NCI-H2107 (cell line): ENCODE measurements at places on chromosomes 13 and 19.

- no peak for DNase-seq
Measured at GRCh38 chr13:99237981-99238662, 20.1 kb downstream of the GPR18 start.

DNA sequence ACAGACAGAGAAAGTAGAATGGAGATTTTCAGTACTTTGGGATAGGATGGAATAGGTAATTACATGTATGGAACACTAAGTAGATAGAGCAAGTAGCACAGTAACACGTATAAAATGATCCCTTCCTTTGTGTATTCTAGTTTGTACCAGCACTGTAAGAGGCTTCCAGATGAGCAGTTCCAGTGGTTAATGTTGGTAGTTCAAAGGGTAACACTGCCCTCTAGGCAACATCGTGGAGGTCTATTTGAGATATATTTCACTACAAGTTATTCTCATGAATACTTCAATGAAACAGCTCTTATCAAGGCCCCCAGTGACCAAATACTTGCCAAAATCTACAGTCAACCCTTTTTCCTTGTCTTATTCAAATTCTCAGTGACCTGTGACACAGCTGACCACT, 13.5 kb upstream of the ZNF563 start:
- no peak for DNase-seq

DNA sequence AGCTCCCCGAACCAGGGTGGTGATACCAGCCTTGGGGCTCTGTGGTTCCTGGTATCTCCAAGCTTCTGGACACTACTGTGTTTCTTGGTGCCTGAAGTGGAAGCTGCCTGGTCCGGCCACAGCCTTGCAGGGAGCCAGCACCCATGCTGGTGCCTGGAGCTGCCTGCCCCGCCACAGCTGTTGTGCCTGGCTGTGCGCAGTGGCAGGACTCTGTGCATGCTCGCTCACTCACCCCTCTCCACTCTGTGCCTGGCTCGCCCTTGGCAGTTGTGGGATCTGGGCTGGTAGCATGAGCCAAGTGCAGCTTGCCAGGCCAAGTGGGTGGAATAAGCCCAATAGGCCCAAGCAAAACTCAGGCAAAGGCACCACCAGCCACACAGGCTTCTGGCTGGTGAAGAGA, 1225.3 kb downstream of the SLITRK5 start:
- DNase-seq = no peak

DNA sequence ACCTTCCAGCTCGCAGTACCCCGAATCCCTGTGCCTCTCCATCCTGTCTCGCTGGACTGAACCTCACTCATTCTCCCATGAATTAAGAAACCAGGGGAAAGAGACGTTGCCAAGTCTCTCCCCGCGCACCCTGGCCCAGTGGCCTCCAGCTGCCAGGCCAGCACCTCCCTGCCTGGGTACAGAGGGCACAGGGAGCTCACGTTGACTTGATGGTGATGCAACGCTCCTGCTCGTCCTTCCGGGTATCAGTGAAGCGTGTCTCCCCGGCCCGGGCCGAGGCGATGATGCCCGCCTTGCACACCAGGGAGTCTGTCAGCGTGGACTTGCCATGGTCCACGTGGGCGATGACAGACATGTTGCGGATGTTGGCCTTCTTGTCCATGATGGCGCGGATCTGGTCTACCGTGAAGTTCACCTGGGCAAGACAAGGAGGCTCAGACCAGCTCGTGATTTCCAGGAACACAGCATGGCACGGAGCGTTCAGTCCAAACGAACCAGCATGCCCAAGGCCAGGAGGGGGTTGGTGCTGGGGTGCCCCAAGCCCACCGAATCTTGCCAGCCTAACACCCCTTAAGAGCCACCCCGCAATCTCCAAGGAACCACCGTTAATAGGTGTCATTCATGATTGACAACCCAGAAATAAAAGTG, 1.2 kb downstream of the EEF2 start:
- no peak for DNase-seq

DNA sequence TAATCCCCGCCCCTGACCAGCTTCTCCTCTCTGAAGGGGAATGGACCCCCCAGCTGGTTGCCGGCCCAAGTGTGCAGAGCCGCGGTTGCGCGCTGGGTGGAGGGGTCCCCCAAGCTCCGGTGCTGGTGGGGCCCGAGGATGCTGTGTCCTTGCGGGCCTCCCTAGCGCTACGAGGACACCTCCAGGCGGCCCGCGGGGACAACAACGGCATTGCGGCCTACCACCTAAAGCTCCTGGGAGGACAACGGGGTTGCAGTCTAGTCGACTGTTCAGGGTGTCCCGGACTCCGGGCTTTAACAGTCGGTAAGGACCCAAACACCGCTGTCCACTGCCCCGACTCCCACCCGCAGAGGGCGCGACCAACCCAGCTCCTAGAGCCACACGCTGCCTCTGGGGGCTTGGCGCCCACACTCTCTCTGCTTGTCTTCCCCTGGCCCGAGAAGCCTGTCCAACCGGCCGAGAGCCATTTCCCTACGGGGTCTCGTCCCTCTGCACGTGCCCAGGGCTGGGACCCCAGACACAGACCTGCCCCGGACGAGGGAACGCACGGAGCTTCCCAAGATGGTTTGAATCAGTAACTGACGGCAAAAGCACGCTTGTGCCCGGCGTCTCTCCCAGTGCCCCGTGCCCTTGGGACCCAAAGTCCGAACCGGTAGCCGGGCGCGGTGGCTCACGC, 927 bp upstream of the SDHAF1 start:
- DNase-seq = no peak

- DNase-seq = no peak
Measured at GRCh38 chr19:48363500-48363809, 285 bp downstream of the TMEM143 start.

- no peak for DNase-seq
Measured at GRCh38 chr19:51407511-51408131, 9.8 kb downstream of the SIGLEC10 start.

- DNase-seq = no peak
Measured at GRCh38 chr19:4764393-4764660, 27.2 kb upstream of the FEM1A start.

DNA sequence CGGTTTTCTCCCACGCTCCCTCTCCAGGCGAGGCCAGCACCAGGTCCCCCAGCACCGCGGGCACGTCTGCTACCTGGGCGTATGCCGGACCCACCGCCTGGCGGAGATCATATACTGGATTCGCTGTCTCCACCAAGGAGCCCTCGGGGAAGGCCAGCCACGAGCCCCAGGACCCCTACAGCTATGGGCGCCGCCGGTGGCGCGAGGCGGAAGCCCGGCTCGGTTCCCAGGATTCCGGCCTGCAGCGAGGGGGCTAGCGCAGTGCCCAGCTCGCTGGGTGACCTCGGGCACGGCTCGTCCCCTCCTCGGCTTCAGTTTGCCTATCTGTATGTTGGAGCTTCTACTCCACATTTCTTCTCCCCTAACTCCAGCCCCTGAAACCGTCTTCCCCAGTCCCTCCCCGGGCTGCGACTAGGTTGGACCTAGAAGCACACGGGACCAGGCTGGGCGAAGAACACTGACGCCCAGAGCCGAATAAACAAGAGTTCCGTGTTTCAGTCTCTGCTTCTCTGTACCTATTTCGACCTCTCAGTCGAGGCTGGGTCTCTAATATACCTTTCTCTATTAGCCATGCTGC, 749 bp upstream of the CPT1C start:
- DNase-seq = no peak

- DNase-seq = peak; percentile 50
Measured at GRCh38 chr19:35090506-35091214, 25.0 kb upstream of the FXYD3 start.

- DNase-seq = no peak
Measured at GRCh38 chr19:43700395-43701000, 15.4 kb upstream of the IRGC start.

GRCh38 chr13:40648841-40649240, 17.6 kb downstream of the FOXO1 start:
- no peak for DNase-seq

DNA sequence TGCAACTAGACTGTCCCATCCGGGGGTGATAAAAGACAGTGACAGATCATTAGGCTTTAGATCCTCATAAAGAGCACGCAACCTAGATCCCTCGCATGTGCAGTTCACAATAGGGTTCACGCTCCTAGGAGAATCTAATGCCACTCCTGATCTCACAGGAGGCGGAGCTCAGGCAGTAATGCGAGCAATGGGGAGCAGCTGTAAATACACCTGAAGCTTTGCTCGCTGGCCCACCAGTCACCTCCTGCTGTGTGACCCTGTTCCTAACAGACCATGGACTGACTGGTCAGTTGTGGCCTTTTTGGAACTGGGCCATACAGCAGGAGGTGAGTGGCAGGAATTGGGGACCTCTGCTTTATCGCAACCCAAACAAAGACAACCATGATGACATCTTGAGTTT, 173.2 kb downstream of the DLEU7 start:
- no peak for DNase-seq

- DNase-seq = no peak
Measured at GRCh38 chr13:64369121-64369520, 2861.0 kb downstream of the PCDH9 start.

DNA sequence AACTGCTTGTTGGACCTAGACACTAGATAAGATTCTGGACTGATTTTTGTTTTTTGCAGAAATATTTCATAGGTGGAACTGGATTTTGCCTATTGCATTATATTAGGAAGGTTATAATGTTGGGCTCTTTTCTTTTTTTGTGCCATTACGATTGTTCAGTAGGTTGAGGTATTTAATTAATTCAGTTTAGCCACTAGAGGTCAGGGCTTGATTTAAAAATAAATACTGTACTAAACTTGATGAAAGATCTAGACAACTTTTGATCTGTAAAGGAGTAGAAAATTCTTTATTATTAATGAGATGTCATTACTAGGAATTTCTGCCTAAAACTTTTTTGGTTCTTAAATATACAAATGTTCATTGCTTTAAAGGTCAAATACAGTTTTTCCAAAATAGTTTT, 15.2 kb upstream of the SUPT20H start:
- DNase-seq = no peak

DNA sequence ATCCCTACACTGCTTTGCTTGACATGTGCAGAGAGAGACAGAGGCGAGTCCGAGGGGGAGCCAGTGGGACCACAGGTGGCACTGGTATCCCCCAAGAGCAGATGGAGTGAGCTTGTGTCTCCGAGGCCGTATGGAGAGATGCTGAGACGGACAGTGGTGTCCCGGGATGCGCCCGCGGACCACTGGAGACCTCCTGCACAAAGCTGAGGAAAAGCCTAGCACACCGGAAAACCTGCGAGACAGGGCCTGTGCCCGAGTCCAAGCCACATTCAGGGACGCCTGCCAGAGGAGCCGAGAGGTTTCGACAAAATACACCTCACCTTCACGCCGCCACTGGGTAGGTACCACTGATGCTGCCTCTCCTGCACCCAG, 66.0 kb upstream of the ZNF527 start:
- no peak for DNase-seq

- no peak for DNase-seq
Measured at GRCh38 chr13:39913928-39914327, 258.5 kb downstream of the COG6 start.

DNA sequence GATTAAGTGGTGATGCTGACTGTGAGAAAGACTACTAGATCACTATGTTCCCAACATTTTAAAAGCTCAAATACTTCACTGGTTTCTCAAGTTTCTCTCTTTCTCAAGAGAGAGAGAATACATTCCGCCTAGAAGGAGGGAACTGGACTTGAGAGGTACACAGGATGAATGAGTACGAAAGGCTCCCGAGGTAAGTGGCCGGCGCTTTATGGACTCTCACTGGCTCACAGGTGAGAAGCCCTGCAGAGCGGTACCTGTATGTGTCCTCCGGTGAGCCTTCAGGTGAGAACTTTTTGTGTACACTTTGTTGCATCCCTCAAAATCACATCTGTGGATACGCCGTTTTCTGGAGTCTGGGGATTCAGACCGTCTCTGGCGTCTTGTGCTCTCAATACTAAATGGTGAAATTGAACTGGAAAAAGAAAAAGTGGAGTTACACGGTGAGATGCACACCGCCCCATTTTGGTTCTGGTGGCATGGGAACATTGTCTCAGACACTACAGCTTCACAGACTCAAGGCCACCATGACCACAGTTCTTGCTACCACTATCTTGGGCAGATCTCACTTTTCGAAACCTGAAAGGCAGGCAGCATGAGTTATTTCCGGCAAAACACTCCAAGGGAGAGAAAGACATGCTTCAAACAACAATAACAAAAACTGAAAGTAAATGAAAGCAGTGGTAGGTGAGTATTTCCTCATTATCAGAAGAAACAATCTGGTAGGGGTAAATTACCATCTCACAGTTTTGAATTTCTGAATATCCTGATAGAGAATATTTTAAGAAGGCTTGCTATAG, 418.9 kb downstream of the KLF12 start:
- DNase-seq = no peak

DNA sequence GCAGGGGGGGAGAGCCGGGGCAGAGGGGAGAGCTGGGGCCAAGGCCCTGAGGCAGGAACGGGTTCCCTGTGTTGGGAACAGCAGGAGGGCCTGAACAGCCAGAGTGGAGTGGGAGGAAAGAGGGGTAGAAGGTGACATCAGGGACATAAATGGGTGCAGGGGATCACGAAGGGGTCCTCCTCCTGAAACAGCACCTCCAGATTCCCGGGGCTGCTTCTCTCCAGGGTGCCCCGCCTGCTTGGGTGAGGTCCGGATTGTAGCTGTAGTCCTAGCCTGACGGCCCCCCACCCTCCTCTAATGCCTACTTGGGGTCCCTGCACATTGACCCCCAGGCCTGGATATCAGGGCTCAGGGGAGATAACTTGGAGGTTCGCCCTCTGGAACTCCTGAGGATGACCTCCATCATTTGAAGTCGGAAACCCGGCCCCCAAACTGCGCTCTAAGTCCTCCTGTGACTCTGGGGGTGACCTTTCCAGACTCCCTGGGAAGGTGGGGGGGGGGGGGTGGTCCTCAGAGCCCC, 473 bp upstream of the SCN1B start:
- DNase-seq = no peak

DNA sequence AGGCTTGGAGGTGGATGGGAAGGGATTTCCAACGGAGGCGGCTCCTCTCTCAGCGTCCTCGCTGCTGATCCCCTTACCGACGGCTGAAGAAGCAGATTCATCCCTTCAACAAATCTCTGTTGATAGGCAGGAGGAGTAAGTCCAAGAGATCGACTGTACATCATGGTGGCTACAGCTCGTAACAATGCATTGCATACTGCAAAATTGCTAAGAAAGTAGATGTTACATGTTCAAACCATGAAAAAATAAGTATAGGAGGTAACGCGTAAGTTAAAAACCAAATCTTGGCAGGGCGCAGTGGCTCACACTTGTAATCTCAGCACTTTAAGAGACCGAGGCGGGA, 468 bp upstream of the SLC39A3 start:
- no peak for DNase-seq

- no peak for DNase-seq
Measured at GRCh38 chr13:112968910-112969691, at the start of gene MCF2L. Gene MCF2L, plus strand, starts transcription at chr13:112969214. Its CDS starts 166 bp downstream, at chr13:112969380.

DNA sequence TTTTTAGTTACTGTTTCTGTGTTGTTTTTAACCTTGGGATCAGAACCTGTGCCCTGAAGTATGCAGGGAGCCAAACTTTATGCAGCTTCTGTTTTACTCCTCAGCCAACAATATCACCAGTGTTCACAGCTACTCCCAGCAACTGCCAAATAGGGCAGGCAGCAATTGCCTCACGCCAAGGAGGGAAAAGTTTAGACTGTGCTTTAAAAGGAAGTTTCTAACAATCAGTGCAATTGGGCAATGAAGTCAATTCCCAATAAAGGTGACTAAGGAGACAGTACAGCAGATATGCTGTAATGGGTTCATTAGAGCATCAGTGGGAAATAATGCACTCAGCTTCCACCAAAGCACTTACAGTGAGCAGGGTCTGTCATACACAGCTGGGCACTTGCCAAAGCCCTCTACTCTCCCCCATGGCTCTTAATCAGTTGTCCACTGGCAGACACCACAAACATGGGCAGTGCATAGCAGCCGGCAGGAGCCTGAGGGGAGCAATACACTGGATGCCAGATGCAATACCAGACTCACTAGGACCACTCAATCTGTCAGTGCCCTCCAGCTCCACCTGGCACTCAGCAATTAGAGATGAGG, 19.3 kb downstream of the ENOX1 start:
- no peak for DNase-seq

GRCh38 chr13:28457521-28457920, 37.4 kb downstream of the FLT1 start:
- DNase-seq = no peak
